ENCODE measurements at places on chromosomes 12 and 14. TPM values are rescaled to one million over a fixed set of nuclear protein-coding genes. Genes with fewer than 3 reads are reported as not detected.

The ARF3 gene
- total RNA-seq = 202 TPM

- no peak for DNase-seq
- no peak overlapping the region for H3K27ac ChIP-seq
- no peaks in the 10 kb centered on the region for H3K27me3 ChIP-seq
- no peak overlapping the region for H3K4me3 ChIP-seq
Measured at GRCh38 chr12:32448586-32448985, 49.2 kb downstream of the FGD4 start.

The CRIP1 gene
- 4.8 TPM for total RNA-seq

The KCNMB4 gene
- 6.1 TPM for total RNA-seq

- no peaks in the 10 kb centered on the region for H3K36me3 ChIP-seq
- no peak for DNase-seq
- H3K27ac ChIP-seq = no peak overlapping the region
Measured at GRCh38 chr12:122111089-122111641, 32.6 kb downstream of the MLXIP start.
